A172 (cell line): ENCODE measurements at places on chromosomes 3 and 15. TPM values are rescaled to one million over a fixed set of nuclear protein-coding genes. Genes with fewer than 3 reads are reported as not detected.

Gene RARRES1
- not detected in 2 replicates for total RNA-seq

Gene ARGFX
- total RNA-seq, result not detected in 2 replicates

Gene GALNT15
- not detected in 2 replicates for total RNA-seq

Gene SKOR1
- not detected in 2 replicates for total RNA-seq

Gene LYZL4
- total RNA-seq, result not detected in 2 replicates

Gene GP9
- not detected in 2 replicates for total RNA-seq

Gene GOLGA6A
- not detected in 2 replicates for total RNA-seq

Gene CCR8
- total RNA-seq, result not detected in 2 replicates

Gene TMC3
- not detected in 2 replicates for total RNA-seq

Gene PIERCE2
- total RNA-seq, result 1.0 and 10.1 TPM in 2 replicates

Gene MORC1
- not detected in 2 replicates for total RNA-seq

Gene KBTBD13
- total RNA-seq, result not detected in 2 replicates

Gene UBA7
- 13.1 and 19.7 TPM in 2 replicates for total RNA-seq

DNA sequence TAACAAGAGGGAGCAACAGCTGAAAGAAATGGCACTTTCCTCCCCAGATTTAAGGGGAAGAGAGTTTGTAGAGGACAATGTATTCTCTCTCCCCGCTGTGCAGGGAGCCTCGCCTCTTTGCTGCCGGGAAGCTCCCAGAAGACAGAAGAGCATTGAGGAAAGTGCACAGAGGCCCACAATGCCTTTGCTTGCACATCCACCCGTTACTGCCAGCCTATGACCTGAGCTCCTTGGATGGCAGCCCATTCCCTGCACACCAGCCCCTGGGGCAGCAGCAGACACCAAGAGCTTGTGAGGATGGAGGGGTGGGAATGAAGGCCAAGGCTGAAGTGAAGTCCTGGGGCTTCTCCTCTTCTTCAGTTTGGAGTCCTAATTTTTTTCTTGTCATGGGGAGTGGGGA is 67.0 kb downstream of the CLDN11 start:
- no peak for DNase-seq

- no peak for DNase-seq
Measured at GRCh38 chr15:85597155-85597815, 197.4 kb downstream of the KLHL25 start.

- no peak for DNase-seq
Measured at GRCh38 chr3:194119831-194120590, 15.9 kb upstream of the HES1 start.

DNA sequence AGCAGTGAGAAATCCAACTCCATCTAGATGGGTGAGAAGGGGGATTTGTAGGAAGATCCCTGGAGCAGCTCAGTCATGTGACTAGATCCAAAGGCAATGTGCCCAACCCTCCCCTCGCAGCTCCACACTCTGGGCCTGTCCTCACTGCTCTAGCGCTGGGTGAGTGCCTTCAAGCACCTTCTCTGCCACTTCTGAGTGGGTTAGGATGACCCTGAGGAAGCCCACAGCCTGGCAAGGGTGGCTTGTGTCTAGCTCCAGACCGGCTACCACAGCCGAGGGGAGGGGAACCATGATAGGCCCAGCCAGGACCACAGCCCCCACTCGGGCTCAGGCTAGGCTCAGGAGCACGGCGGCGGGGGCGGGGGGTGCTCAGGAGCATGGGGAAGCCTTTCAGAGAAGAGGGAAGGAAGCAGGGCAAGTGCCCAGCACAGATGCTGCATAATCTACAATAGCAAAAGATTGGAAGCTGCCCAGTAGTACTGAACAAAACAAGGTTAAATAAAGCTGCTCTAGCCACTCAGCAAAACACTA is 1.7 kb downstream of the SPATA12 start:
- peak; percentile 23 for DNase-seq

DNA sequence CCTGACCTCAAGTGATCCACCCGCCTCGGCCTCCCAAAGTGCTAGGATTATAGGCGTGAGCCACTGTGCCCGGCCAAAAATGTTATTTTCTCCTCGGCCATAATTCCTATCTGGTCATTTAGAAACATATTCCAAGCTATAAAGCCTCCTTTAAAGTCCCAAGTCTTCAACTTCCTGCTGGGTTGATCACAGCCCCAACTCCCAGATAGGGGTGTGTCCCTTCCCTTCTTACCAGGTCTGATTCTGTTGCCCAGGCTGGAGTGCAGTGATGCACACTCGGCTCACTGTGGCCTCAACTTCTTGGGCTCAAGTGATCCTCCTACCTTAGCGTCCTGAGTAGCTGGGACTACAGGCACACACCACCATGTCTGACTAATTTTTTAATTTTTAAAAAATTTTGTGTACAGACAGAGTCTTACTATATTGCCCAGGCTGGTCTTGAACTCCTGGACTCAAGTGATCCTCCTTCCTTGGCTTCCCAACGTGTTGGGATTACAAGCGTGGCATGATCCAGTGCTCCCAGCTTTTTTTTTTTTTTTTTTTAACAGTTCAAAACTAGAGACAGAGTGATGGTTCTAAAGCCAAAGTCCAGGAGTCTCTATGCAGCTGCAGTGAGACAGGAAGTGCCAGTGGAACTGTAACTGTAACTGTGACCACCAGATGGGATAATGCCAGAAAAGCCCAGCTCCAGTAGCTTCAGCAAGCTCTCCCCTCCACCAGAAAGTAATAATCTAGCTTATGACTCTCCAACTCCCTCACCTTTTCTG is 8.2 kb upstream of the PRKAR2A start:
- no peak for DNase-seq

DNA sequence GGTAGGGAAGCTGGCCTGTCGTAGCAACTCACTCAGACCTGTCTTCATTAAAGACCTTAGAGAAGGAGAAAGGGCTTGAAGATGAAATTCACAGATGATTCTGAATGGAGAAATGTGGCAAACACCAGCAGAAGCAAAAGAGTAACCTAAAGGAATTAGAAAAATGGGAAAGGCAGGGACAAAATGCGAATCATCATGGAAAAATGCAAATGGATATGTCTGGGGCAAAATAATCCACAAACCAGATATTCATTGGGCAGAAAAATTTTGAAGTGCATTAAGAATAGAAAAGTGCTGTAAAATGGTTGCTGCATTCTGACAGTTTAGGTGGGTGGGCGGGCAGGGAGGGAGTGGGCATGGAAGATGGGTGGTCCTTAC is 156.9 kb upstream of the RASGRP1 start:
- DNase-seq, result no peak

DNA sequence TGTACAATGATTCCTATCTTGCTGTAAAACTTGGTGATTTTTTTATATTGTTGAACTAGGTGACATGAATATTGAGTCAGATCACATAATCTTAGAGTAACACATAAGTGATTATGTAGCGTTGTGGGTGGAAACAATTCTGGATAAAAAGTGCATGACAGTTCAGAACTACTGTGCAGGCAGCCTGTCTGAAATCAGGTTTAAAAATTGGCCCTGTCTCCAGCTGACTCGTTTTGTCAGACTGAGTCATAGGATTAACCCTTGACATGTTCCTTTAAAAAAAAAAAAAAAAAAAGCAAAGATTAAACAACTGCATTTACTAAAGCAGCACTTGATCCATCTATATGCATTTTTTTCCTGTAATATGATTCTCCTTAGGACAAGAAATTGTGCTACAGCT is 160.0 kb upstream of the CGNL1 start:
- peak; percentile 60 for DNase-seq

DNA sequence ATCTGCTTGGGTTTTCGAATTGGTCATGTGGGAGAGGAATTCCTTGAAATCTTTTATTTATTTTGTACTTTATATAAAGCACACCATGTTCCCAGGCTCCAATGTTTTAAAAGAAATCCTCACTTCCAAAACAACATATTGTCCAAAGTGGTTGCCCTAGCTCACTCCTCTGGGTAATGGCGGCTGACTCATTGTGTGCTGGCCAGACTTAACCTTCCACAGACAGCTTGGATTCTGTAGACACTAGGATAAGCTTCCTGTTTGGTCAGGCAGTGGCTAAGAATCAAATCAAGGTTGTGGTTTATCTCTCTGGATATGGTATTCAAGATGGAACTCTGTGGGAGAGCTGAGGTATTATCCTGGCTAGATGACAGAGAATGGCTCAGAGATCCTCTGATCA is 55.8 kb upstream of the FAM98B start:
- DNase-seq, result peak; percentile 95

DNA sequence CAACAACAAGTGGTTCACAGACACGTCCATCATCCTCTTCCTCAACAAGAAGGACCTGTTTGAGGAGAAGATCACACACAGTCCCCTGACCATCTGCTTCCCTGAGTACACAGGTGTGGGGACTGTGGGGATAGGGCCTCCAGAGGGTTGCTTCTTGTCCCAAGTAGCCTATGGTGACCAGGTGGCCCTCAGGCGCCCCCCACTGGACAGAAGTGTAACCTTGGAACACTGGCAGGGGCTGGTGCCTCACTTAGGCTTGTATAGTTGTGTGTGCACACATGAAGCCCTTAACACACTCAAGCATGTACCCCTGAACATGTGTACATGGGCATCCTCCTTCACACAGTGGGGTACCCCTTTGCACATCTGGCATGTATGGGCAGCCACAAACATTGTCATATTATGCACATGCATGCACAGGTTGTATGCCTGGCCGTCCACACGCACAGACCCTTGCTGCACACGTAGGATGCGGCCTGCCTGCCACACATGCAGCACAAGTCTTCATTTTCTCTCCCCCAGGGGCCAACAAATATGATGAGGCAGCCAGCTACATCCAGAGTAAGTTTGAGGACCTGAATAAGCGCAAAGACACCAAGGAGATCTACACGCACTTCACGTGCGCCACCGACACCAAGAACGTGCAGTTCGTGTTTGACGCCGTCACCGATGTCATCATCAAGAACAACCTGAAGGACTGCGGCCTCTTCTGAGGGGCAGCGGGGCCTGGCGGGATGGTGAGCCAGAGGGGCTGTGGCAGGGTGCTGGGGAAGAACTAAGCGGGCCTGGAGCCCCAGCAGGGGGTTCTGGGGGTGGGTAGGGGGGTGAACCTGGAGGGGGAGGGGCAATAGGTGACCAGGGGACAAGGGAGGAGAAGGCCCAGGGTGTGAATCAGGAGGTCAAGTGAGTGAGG is 11.7 kb upstream of the SEMA3B start:
- DNase-seq, result no peak

GRCh38 chr3:154775821-154776548 is 304.1 kb upstream of the MME start:
- no peak for DNase-seq

DNA sequence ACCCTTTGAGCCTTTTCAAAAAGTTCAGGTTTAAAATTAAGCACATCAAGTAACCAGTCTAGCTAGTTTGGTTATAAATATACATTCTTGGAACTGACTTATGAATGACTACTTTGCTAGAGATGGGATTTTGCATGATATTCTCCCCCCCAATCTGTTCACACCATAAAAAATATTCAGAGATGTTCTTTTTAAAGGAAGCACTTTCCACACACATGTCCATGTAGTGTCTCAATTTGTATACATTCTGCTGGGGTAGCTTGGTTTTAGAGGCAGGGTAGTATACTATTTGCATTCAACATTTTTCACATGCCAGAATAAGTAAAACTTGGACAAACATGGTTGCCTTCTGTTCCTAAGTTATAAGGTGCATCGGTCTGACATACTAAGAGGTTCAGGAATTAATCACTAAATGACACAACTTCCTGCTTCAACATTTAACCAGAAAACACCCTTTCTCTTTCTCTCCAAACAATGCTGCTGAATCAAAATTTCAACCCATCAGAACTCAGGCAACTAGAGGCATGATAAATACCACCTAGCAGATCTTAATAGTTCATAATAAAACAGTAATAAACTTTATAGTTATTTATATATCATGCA is 57.0 kb downstream of the SUMF1 start:
- no peak for DNase-seq

DNA sequence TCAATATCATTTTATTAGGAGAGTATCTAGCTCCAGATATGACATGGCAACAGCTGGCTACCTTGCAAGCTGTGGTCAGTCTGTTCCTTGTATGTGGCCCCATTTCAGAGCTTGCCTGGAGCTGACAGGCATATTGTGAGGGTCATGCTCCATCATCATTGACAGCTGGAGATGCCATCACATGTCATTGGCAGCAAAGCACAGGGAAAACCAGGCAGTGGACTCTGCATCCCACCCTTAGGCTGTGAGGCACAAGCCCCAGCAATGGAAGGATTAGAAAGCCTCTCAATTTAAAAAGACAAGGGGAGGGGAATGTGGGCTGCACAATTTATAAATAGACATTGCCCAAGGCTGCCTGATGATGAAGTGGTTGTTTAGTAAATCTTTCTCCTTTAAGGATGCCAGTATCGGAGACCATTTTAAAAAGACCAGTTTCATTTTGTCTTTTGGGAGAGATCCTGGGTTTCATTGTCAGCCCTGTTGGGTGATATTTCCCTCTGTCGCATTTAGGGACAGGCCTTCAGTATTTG is 27.9 kb downstream of the LNP1 start:
- DNase-seq, result no peak

- no peak for DNase-seq
Measured at GRCh38 chr3:56700151-56700550, 17.1 kb upstream of the TASOR start.

DNA sequence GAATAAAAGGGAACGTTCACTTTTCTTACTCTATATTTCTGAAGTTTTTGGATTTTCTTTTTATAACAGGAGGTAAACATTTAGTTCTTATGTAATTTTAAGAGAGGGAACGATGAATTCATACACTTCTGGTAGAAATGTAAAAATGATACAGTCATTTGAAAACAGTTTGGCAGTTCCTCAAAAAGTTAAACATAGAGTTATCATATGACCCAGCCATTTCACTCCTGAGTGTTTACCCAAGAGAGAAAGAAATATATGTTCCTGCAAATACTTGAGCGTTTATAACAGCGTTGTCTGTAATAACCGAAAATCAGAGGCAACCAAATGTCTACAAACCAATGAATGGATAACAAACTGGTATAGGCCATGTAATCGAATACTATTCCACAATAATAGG is 20.8 kb upstream of the CCR9 start:
- DNase-seq, result no peak

GRCh38 chr3:41893977-41894376 is 67.9 kb downstream of the ULK4 start:
- DNase-seq, result peak; percentile 36

DNA sequence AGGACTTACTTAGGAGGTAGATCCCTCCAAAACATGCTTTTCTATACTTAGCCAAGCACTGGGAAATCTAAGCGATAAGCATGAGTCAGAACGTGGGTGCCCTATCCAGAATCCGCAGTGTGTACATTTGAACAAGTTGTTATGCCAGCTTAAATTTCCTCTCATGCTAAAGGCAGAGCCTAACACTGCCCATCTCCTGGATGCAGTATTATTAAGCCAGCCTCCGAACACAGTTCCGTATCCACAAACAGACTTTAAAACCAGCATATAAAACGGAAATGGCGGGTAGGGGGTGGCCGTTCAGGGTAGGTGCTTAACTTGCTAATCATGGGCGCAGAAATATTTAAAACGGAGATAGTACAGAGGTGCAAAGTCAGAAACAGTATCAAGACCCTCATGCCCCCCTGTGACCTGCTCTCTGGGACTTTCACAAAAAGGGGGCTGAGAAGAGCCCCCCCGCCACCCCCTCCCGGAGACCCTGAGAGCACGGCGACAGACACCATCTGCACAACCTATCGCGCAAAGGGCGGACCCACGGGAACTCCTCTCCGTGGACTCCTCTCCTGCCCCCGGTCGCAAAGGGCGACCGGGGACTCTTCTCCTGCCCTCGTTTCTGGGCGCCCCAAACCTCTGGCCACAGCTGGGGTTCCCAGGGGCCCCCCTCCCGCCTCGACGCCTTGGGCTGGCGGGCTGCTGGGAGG is 889 bp upstream of the LRRIQ4 start:
- no peak for DNase-seq
